ENCODE measurements at places on chromosomes 5 and 9.

GRCh38 chr5:16819522-16820167 lies 116.4 kb downstream of the MYO10 start:
- DNase-seq: no peak

GRCh38 chr5:154198611-154199230 lies 8.2 kb downstream of the GALNT10 start:
- no peak for DNase-seq

- DNase-seq: no peak
Measured at GRCh38 chr9:121816845-121817450, 165.5 kb downstream of the DAB2IP start.

- no peak for DNase-seq
Measured at GRCh38 chr5:76400466-76400865, 2.6 kb upstream of the IQGAP2 start.

DNA sequence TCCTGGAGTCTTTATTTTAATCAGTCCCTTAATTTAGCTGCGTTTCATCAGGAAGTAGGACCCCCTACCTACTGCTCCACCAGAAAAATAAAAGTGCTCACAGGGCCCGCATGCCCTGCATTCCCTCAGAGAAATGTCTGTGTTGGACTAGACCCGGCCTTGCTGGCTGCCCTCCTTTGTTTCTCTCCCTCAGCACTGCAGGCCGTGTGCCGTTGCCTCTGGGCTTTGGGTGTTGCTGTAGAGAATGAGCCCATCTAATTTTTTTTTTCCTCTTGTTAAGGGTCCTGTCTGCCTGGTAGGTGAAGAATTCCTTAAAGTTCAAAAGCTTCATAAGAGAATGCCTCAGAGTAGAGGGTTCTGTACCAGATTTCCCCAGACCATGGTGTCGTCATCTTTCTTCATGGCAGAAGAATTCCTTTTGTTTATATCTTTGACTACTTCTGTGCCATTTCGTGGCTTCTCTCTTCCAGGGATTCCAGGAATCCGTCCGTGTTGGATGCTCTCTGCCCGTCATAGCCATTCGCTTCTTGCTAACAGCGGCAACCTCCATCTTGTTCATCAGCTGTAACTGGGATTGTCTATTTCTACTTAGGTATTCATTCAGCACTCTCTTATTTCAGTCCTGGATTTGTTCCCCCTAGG lies 49.8 kb upstream of the ANGPTL2 start:
- no peak for DNase-seq

DNA sequence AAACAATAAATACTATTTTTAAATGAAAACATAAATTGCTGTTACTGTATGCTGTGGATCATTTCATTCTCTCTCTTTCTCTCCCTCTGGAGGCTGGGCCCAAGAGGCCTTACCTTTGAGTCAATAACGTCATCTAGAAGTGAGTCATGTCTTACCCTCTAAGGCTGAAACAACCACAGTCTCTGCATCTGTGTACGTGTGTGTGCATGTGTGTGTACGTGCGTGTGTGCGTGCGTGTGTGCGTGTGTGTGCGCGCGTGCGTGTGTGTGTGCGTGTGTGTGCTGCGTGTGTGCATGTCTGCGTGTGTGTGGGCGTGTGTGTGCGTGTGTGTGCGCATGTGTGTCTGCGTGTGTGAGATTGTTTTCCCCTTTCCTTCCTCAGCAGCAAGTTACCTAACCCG lies 13.6 kb upstream of the IL17B start:
- DNase-seq: no peak

DNA sequence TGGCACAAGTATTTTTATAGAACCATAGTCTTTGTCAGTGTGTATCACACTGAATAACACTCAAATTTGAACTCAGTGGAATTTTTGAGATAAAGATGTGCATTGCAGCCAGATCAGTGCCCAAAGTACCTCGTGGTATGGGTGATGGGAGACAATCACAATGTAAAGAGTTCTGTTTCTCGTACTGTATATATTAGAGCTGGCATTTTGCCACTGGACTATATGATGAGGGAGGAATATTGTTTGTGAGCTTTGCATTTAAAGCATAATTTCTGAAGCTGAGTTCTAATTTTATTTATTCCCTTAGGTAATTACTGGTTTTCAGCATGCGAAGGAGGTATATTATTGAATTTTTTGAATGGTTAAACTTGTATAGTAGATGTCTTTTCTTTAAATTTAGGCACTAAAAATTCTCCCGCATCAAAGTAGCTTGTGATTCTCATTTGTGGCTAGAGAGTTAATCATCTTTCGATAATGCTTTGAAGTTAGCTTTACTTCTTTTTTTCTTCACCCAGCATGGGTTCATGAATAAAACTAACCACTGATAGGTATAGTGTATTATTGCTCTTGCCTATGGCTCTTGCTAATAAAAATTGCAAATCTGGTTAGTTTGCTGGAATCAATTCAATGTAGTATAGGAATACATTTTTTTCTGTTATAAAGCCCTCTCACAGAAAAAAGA lies 43.1 kb downstream of the PAM start:
- DNase-seq: no peak

GRCh38 chr5:109416882-109417281 lies 7.1 kb upstream of the PJA2 start:
- DNase-seq: no peak

DNA sequence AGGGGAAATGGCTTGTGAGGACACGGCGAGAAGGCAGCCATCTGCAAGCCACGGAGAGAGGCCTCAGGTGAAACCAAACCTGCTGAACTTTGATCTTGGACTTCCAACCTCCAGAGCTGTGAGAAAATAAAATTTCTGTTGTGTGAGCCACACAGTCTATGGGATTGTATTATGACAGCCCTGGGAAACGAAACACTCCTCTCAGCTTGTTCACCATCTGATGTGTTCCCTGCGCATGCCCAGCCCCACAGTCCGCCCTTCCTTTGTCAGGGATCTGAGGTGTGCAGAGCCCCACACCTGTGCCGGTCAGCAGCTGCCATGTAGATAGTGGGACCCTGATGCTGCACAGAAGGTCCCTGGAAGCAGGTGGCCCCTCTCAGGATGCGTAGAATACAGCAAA lies 34.1 kb downstream of the PLPP7 start:
- no peak for DNase-seq

- DNase-seq: peak; percentile 24
Measured at GRCh38 chr9:96021551-96022444, 146.3 kb downstream of the ERCC6L2 start.

- no peak for DNase-seq
Measured at GRCh38 chr5:163596608-163597315, 91.3 kb downstream of the MAT2B start.

- DNase-seq: peak; percentile 44
Measured at GRCh38 chr5:56814361-56814962, 887 bp upstream of the MAP3K1 start.

- no peak for DNase-seq
Measured at GRCh38 chr5:172765766-172766286, 5.2 kb downstream of the DUSP1 start.

GRCh38 chr9:103713631-103714030 lies 380.5 kb upstream of the SMC2 start:
- DNase-seq: no peak

DNA sequence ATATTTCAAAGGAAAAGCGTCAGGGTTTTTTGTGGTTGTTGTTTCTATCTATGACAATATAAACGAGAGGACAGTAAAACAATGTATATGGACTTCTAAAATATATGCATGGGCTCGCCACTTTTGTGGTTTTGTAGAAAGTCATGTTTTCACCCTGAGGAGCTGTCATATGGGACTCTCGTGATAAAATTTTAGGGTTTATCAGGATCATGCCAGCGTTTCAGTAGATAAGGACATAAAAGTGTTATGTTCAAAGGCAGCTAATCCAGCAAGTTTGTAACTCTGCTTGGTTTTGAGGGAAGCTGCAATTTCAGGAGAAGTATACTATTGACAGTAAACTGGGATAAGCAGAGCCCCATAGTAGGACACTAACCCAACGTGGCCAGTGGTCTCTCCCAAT lies 120.3 kb downstream of the CDC42SE2 start:
- no peak for DNase-seq

DNA sequence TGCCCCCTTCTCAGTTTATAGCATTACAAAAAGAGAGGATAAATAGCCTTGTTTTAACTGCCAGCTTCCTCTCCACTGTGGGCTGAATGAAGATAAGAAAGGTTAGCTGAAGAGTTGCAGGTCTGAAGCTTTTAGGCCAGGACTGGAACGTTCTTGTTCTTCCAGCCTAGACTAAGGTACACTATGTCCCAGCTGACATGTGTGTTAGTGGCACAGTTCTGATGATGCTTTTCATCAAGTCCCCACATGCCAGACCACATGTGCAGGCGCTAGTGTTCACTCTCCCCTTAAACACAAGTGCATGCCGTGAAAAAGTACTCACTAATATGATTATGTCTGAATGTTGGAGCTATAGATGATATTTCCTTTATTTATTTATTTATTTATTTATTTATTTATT lies 40.7 kb downstream of the STXBP1 start:
- no peak for DNase-seq

DNA sequence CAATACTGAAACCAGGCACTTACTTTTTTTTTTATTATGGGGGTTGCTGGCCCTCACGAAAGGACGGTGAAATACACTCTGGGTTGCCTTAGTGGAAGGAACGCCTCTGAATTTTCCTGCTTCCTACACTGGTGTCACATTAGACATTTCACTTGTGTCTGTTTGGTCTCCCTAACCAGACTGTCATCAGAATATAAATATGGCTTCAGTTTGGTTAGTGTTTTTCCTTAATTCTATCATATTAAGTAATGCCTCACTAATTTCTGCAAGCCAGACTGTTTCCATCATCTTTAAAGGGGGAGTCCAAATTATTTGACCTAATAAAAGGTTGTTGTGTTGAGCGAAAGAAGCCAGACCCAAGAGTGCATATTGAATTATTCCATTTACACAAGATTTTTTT lies 4.7 kb downstream of the GLIS3 start:
- no peak for DNase-seq

- DNase-seq: no peak
Measured at GRCh38 chr5:178285399-178286225, 53.0 kb upstream of the PHYKPL start.

DNA sequence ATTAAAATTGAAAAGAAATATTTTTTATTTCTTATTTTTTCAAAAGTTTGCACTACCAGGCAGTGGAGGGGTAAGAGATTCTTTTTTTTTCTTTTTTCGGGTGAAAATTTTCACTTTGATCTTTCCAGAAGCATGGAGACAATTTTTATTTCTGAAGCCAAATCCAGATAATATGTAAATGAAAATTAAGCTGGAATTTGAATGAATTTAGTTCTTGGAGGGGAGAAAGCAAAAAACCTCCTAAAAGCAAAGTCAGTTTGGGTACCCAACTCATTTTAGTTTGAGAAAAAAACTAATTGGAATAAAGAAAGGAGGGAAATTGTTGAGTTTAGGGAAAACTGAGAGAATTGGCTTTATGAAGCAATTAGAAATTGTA lies 872 bp downstream of the ZNF618 start:
- no peak for DNase-seq

GRCh38 chr5:73587923-73588322 lies 22.4 kb downstream of the UTP15 start:
- no peak for DNase-seq

DNA sequence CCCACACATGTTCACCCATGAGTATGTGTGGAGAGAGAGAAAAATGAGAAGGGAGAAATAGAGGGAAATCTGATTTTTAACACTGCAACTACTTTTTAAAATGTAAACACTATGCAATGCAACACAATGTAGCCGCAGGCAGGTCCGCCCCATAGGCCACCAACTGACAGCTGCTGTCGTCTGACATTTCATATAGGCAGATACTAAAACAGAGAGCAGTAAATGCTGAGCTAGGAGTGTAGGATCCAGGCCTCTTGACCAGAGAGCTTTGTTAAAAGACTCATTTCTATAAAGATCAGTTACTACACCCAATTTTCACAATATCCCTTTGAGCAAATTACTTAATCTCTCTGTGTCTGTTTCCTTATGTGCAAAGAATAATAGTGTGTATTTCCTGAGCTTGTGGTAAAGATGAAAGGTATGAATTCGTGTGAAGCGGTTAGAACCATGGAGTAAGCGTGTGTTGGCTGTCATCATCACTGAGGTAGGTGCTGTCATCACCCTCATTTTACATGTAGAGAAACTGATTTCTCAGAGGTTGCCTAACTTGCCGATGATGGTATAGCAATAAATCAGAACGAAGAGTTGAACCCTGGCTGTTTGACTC lies 55.2 kb upstream of the PDE8B start:
- DNase-seq: no peak

DNA sequence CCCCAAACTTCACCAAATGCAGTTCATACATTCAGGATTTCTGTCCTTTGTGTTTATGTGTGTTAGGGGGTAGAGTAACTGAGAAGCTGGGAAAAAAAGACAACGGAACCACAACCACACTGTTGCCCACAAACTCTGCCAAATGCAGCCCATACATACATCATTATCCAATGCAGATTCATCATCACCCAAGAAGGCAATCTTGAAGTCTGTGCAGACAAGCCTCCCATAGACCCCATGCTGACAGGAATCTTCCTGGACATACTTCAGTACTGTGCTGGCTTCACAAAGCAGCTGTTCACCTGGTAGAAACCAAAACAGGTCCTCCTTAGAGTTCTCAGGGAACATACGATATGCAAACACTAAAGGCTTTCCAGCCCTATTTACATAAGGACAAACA lies 38.9 kb downstream of the MTMR12 start:
- no peak for DNase-seq

DNA sequence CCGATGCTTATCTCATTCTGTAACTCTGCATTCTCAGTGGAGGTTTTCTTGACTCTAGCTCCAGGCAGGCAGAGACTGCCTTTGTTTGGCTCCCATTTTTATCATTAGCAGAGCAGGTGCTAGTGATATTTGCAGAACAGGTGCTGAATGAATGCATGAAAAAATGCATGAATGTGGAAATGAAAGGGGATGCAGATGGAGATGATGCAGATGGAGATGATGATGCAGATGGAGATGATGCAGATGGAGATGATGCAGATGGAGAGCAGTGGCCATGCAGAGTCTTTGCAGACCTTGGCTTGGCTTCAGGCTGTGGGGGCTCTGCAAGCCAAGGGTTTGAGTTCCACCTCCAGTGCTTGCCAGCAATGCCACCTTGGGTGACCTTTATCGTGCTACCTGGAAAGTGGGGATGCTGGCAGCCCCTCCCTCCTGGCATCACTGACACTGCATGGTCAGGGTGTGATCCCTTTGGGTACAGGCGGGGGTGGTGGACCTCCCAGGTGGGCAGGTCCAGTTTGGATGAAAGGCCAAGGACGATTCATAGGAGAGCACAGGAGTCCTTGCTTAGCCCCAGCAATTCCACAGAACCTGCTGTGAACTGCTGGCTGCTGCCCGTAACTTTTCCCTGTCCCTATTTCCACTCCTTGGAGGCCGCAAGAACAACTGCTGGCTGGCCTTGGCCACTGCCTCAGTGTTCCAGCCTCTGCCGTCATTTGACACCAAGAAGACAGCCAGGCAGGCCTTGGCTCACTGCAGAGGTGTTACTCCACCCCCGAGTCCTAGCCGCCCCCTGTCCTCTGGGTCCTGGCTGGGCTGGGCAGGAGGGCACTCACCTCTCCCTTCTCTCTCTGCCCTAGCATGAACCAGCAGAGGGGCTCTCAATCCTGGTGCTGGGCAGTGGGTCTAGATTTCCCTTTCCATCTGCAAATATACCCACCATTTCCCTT lies 33.0 kb downstream of the ERGIC1 start:
- no peak for DNase-seq

GRCh38 chr5:56147659-56148230 lies 85.4 kb downstream of the ANKRD55 start:
- DNase-seq: no peak

- no peak for DNase-seq
Measured at GRCh38 chr5:16666883-16667398, 50.1 kb upstream of the RETREG1 start.

- peak; percentile 45 for DNase-seq
Measured at GRCh38 chr5:151612689-151613427, 21.7 kb upstream of the FAT2 start.
